ENCODE measurements at places on chromosomes 2 and 18.
A peak's percentile ranks its signal among the peaks of the same experiment; 100 is the strongest.

GRCh38 chr18:61669320-61669719, 223.5 kb downstream of the RNF152 start:
- DNase-seq: no peak

- no peak for DNase-seq
These were observed 1.2 kb downstream of the M1AP start for GRCh38 chr2:74646834-74647482.

DNA sequence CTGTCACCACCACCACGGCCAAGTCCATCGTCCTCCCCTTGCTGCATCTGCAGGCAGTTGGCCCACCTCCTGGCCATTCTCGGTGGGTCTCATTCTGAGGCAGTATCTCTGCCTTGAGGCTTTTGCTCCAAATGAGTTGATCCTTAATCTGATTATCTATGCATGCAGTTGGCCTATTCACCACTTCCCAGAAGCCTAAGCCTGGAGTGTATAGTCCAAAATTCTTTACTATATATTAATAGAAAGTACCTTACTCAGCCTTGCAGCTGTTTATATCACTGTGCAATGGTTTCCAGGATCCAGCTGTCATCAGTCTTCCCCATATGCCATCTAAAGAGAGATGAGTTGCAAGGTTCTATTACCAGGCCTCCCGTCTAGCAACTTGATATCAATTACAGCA, 292.4 kb downstream of the SS18 start:
- DNase-seq: no peak

GRCh38 chr2:175351512-175351911, 170.0 kb upstream of the ATP5MC3 start:
- DNase-seq: no peak

- no peak for DNase-seq
These were observed 41.3 kb downstream of the BCL2L11 start for GRCh38 chr2:111161971-111162370.

DNA sequence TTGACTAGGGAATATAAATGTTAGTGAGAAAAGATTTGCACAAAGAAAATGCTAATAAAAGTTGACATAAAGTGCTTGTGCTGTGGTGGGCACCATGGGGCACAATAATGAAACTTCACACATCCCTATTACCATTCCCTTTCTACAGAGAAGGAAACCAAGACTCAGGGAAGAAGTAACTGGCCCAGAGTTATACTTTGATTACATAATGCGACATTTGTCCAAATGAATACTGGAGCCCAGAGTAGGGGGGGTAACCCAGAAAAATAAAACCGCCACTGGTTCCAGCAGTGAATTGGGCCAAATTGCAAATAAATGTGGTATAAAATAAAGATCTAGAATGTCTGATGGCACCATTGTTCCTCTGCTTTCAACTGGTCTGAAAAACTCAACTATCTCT, 106.1 kb upstream of the PPP1CB start:
- DNase-seq: no peak

DNA sequence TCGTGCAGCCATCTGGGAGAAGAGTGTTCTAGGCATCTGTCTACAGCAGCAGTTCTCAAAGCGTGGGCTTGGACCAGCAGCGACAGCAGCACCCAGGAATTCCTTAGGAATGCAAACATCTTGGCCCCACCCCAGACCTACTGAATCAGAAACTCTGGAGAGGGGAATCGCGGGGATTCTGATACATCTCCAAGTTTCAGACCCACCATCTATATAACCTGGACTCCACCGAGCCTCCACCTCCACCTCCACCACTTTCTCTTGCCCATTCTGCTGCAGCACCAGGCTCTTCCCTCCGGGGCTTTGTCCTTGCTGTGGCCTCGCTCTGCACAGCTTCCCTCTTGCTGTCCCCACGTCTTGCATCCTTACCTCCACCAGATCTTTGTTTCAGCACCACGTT, 256.4 kb downstream of the BCL2 start:
- no peak for DNase-seq

DNA sequence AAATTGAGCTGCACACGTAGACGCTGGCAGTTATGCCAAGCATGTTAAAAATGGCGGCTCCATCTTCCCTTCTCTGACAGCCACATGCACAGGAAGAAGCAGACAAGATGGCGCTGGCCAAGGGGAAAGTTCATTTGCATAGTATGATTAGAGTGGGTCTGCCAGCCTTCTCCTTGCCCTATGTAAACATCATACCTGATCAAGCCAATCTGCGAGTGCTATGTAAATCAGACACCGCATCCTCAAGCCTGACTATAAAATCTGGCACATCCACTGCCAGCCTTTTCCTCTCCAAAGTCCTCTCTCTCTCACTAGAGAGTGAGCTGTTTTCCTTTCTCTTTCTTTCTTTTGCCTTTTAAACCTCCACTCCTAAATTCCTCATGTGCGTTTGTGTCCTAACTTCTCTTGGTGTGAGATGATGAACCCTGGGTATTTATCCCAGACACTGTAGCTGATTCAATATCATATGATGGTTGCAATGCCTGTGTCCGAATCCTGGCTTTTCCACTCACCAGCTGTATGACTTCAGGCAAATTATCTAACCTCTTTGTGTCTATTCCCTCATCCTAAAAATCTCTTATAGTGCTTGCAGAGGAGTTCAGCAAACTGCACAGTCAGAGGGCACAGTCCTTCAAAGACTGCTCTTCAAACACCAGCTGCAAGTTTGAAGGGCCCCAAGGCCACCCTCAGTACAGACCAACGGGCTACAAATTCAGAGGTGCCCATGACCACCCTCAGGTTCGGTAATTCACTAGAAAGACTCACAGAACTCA, 39.3 kb upstream of the ITSN2 start:
- DNase-seq: no peak

- DNase-seq: no peak
These were observed 4.8 kb upstream of the DSG2 start for GRCh38 chr18:31493171-31493570.

GRCh38 chr2:191486584-191487320, 191.2 kb upstream of the NABP1 start:
- DNase-seq: no peak

GRCh38 chr2:72427022-72427861, 279.6 kb upstream of the CYP26B1 start:
- DNase-seq: no peak

- peak; percentile 81 for DNase-seq
These were observed 273.0 kb upstream of the ID2 start for GRCh38 chr2:8408560-8409460.

DNA sequence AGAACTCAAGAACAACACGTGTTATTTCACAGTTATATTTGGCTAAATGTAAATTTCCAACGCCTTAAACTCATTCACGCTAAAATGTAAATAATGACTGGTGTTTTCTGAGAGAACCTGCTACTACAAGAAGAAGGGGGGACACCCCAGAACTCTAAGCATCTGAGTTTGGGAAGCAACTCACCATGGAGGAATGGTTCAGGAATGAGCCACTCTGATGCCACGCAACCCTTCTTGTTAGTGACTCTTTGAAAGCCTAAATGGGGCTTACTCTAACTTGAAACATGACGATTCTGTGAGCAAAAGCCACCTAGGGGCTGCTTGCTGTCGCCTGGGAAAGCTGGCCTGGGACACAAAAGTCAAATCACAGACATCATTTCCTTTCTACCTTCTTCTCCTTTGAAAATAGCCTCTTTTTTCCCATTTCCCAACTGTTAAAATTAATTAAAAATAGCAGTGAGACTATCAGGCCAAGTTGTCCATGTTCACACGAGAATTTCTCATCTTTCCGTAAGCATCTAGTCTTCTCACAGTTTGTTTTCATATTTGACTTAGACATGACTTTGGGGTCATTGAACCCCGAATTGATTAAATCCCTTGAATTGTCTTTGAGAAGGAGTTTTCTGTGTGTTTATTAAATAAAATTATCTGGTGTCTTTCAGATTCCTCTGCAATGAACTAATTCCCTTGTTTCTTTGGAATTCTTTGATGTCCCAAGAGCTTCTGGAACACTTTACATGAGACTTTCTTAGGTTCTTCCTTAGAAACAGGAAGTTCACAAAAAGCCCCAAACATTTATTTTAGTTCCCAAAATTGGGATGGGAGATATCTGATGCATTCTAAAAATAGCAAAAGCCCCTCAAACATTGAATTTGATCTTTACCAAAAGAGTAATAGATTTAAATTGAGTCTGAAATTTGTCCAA, 75.5 kb upstream of the CABLES1 start:
- DNase-seq: no peak

GRCh38 chr2:237165405-237166276, 80.0 kb downstream of the COPS8 start:
- no peak for DNase-seq

GRCh38 chr2:33498291-33498956, 22.0 kb downstream of the RASGRP3 start:
- DNase-seq: no peak

GRCh38 chr18:28167835-28168349, 9.0 kb downstream of the CDH2 start:
- no peak for DNase-seq

- no peak for DNase-seq
These were observed 833.8 kb upstream of the PIK3C3 start for GRCh38 chr18:41121116-41121826.

DNA sequence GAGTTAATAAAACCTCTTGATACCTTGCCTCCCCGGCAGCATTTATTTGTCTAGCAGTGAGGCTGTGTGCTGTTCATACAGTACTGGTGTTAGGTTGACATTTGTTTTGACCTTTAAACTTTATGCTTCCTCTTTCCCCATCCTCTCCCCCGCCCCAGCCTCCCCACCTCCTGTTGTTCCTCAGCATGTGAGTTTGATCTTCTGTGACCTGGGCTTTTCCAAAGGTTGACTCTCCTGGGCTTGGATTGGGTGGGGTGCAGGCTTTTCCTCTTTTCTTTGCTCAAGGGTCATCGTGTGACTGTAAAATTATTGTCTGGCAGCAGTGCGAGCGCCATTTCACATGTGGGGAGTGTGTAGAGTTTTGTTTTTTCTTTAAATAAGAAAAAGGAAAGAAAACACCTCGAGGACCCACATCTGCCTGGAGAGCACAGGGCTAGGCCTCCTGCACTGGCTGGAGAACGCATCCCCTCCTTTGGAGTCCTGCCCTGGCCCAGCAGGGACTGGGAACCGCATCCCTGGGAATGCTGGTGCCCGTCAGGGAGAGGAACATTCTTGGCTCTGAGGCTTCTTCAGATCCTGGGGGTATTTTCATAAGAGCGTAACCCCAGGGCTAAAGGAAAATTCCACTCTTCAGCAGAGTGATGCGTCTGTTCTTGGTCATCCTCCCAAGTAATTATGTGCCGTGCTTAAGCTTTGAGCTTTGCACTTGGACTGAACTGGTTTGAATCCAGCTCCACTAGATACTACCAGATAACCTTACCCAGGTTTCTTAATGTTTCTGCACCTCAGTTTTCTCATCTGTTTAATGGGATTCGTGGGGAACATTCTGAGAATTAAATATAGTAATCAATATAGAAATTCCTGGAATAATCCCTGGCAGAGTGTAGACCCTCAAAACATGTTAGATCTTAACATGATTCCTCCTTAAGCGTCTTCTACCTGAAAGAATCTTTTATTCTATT, 91.5 kb downstream of the SETBP1 start:
- no peak for DNase-seq

Data from stimulated activated CD4-positive, alpha-beta T cell treated with anti-CD3 and anti-CD28 coated beads, Interleukin-15, amount 100 ng/mL, for 48 hours (primary cell).